ENCODE measurements at places on chromosomes 2 and 18.

DNA sequence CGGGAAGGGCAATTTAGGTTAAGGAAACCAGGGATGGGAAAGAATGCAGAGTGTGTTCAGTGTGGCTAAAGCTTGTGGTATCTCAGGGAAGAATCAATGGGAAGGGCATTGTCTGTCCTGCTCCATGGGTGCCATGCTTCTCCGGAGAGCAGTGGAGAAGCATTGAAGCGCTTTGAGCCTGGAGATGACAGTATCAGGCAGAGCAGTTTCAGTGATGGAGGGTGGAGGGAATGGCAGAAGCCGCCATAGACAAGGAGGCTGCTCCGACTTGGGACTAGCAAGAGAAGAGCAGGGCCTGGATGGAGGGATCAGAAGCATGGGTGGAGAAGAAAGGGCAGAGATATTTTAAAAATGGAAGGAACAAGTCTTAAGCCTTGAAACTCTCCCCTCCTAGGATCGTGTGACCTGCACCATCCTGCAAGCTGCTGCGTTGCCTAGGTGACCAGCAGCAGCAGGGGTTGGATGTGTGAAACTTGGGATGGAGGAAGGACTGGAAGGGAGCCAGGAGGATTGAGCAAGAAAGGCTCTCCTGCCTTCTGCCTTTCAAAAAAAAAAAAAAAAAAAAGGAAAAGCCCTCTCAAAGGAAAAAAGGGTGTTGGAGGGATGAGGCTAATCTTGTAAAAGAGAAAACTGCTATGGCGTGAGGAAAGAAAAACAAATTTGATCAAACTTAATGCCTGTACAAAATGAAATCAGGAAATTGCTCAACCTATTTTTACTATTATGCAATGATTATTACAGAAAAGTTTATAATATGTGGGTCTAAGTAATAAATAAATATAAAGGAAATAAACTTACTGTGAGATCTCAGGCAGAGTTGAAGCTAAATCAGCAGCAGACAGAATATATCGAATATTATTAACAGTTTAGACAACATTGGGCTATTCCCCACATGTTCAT lies 493.8 kb upstream of the NRP2 start:
- no peak for DNase-seq

DNA sequence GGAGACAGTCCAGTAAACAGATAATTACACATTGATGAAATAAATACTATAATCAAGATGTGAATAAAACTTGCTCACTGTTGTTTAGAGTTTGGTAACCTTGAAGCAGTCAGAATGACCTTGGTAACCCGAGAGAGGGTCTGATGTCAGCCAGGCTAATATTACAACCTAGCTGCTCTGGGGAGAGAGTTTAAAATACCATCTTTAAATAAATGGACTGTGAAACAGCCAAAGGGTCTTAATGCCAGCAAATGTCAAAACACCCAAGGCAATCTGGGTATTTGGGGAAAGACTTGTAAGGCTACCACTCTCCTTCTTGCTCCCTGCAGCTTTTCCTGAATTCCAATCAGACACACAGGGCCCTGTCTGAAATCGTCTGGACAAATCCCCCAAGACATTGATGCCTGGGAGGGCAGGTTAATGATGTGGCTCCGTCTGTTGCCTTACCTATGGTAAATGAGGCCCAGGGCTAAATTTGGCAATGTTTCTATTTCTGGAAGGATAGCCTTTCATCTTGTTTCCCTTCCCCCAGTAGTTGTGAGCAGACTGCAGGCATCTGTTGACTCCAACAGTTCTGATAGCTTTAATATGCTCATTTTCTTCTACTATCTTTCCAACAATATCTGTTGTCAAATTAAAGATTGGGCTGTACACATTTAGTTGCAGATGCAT lies 43.0 kb upstream of the ITGB6 start:
- DNase-seq, result no peak

GRCh38 chr2:126790987-126791780 lies 107.5 kb upstream of the TEX51 start:
- DNase-seq, result no peak

DNA sequence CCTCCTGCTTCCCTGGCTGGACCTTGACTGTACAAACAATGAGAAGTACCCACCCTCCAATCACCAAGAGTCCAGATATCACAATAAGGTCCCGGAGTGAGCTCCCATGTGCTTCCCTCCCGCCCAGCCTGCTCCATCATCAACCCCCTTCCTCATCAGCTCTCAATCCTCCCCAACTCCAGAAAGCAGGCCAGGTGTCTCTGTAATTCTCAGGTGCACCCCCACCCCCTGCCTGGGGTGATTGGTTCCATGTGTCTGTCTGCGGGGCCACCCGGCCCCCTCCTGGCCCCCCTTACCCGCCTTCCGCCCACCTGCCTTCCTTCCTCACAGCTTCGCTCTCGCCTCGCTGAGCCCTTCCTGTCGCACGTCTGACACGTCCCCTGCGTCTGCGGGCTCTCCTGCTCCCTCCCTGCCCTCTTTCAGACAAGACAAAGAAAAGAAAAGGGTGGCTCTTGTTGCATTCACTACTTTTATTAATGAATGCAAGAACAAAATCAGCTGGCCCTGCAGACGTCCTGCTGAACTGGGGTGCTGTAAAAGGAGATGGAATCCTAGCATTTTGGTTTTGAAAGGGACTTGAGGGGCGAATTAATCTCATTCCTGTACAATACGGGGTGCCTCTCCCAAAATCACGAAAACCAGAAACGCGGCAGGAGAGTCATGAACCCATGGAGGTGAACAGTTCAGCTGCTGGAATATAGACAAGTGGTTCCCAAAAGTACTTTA lies 26.5 kb upstream of the IGFBP2 start:
- DNase-seq, result peak; percentile 79

DNA sequence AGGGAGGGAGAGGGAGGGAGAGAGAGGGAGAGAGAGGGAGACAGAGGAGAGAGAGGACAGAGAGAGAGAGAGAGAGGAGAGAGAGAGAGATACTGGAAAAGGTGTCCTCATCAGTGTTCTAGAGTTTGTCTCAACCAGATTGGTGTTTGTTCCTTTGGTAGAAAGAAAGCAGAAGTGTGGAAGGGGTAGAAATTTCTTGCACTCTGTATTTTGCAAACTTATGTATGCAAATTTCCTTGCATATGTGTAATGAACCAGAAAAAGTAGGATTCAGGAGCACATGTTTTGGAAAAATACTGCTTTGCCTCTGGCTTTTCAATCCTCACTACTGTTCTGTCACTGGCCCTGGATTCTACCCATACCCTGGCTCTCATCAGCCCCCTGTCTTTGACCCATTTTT lies 1.1 kb upstream of the SP140 start:
- no peak for DNase-seq

GRCh38 chr18:74551936-74552555 lies 17.7 kb downstream of the CNDP1 start:
- DNase-seq, result peak; percentile 70

DNA sequence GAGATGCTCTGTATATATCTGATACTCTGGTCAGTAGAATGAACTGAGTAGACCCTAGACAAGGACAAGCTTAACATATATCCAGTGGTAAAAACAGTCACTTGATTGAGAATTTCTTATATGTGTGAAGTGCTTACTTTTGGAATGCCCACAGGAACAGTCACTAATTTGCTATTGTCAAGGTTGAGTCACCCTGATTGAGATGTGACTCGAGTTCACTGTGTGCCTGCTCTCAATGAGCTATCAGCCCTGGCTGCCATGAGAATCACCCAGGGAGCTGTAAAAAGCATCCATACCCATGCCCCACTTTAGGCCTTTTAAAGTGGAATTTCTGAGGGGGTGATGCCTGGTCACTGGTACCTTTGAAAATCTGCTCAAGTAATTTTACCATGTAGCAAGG lies 283.7 kb downstream of the SUCLG1 start:
- DNase-seq, result no peak

- DNase-seq, result no peak
Observed at GRCh38 chr18:73852789-73853549, 294.7 kb downstream of the FBXO15 start.

DNA sequence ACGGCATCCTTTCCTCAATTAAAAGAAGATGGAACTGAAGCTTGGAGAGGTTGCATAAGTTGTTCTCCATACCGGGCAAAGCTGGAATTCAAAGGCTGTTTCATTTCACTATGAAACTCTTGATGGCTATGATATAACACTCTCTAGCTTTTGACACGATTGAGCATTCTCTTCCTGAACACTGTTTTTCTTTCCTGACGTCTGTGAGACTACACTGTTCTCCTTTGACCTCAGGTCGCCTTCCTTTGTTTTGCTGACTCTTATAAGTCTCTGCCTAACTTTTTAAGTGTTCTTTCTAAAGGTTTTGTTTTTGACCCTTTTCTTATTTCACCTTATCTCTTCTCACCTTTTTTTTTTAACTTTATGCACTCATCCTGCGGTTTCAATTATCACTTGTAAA lies 261.8 kb upstream of the LINC00305 start:
- DNase-seq, result no peak

DNA sequence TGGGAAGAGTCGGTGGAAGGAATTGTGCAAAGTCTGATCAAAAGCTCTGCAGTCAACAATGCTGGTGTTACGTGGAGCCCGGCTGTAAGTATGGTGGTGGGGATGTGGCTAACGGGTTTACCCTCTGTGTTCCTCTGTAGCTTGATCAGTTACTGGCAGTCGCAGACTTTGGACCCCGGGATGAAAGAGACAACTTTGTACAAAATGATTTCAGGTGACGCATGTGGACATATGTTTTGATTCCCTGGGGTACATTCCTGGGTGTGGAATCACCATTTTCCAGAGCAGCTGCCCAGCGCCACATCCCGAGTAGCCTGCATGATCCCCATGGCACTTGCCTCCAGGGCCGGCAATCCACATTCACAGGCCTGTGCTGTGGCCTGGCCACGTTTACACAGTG lies 9.8 kb downstream of the RBFA start:
- DNase-seq, result no peak

DNA sequence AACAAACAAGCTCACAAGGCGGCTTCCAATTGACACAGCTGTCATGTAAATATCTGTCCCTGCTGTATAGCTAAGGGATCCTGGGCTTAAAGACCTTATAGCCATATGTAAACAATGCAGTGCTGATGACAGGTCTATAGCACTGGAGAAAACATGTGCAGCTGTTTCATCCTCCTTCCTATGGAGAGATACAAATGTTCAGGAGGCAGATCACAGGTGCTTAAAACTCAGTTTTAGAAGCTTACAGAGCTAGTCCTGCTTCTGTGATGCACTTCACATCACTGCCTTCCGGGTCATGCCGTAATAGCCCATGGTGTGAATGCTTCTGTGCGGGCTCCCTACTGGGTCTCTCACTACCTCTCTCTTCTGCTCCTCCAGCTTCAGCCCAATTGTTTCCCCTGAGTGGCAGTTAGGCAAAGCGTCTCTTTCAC lies 262.4 kb upstream of the CHST9 start:
- DNase-seq, result no peak

DNA sequence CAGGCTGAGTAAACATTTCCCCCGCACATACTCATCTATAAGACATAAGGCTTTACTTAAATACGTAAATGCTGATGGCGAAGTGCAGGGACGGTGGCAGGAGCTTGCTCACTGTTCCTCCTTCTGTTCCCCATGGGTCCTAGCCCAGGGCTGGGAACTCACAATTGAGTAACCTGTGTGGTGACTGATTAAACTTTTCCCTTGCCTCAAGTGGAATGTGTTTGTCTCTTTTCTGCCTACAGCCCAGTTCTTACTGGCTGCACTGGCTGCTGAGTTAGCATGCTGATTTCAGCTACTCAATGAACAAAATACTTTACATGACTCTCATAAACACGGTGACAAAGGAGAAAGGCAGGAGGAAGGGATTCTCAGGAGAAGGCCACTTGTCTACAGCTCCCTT lies 87.3 kb downstream of the MARCO start:
- no peak for DNase-seq

DNA sequence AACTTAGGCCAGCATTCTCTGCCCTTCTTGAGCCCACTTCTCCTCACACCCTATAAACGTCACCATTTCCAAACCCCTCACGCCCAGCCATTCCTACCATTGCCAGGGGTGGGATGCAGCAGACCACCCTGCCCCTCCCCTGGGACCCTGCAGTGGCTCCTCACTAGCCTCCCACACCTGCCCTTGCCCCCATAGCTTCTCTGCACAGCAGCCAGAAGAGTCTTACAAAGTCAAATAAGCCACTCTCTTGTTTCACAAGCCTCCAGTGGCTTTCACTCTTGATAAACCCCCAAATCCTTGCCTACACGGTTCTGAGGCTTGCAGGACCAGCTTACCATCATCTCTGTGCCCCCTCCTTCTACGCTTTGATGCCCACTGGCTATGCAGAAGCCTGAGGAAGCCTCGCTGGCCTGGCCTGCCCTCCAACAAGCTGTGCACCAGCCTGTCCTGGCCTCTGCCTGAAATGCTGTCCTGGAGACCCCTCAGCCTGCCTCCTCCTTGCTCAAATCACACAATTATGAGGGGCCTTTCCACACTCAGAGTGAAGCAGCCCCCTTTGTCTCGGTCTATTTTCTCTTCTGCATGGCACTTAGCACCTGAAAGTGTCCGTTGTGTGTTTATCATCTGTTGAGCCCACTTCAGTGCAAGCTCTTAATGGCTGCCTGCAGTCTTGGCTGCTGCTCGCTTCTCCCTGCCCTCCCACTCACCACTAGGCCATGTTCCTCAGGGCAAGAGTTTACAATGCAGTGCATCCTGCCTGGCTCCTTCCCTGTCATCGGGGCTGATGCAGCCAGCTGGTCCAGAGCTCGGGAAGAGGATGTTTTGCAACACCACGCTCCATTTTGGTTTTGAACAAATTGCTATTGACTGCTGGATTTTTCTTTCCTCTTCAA lies 82.6 kb upstream of the RGPD5 start:
- DNase-seq, result no peak

DNA sequence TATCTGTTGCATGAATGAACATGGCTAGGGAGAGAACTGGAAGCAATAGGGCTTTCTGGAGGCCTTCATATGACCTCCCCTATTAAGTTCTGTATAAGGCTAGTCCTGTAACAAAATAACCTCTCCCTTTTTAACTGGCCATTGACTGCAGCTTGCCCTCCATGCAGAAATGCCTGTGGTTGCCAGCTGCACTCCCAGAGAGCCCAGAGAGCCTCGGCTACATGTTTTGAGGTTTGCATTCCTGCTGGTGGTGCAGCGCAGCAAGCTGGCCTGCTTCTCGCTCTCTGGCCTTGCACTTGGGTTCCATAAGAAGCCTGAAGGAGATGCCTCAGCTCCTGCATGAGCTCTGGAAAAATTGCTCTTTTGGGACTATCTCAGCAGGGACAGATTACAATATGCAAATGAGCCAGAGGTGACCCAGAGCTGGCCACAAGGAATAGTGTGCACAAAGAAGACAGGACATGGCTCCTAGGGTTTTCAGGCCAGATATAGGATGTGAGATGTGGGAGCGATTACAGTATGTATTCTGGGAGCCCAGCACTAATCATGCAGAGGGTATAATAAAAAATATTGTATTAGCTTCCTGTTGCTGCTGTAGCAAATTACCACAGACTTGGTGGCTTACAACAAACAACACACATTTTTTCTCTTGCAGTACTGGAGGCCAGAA lies 186.7 kb downstream of the INSIG2 start:
- no peak for DNase-seq

DNA sequence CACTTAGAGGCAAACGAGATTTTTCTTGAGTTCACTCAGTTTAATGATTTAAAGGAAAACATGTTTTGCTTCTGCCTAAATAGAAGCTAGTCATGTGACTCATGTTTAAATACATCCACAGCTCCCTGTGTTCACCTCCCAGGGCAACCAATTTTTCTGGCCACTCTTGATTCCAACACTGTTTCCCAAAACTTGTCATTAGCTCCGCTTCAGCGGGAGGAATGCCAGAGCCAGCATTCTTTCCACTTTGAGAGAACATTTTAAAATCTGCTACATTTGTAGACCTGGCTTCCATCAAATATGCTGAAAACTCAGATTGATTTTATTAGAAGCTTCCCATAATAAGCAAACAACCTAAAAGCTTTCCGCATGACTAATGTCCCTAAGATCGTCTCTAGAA lies 2.8 kb upstream of the CYS1 start:
- no peak for DNase-seq

- no peak for DNase-seq
Observed at GRCh38 chr2:39107156-39107555, 13.7 kb downstream of the SOS1 start.

Measured in stimulated activated CD4-positive, alpha-beta T cell treated with anti-CD3 and anti-CD28 coated beads, TNF-alpha, amount 100 ng/mL, for 24 hours (primary cell).